Cardiac fibroblast (primary cell): ENCODE measurements at places on chromosomes 4 and X.
A peak's percentile ranks its signal among the peaks of the same experiment; 100 is the strongest.

DNA sequence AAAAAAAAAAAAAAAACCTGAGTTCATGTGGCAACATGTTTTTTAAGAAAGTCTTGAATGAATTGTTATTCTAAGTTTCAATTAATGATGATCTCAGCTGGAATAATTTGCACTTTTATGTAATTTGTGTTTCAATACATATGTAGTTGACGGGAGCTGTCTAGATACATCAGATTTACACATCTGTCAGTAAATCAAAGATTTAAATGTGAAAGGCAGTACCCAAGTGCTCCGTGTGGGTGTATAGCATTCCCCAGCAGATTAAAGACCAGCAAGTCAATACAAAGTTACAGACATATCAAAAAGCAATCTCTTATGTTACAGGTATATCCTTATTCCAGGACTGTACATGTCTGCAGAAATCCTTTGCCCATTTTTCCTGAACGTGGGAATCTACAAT is 35.2 kb downstream of the SYNPO2 start:
- no peak for DNase-seq

- no peak for DNase-seq
Observed at GRCh38 chrX:101407167-101407747, 468 bp downstream of the GLA start.

- DNase-seq, result no peak
Observed at GRCh38 chr4:138689187-138689586, 326.4 kb upstream of the NOCT start.

- DNase-seq, result no peak
Observed at GRCh38 chr4:73588613-73589012, 31.6 kb downstream of the RASSF6 start.

DNA sequence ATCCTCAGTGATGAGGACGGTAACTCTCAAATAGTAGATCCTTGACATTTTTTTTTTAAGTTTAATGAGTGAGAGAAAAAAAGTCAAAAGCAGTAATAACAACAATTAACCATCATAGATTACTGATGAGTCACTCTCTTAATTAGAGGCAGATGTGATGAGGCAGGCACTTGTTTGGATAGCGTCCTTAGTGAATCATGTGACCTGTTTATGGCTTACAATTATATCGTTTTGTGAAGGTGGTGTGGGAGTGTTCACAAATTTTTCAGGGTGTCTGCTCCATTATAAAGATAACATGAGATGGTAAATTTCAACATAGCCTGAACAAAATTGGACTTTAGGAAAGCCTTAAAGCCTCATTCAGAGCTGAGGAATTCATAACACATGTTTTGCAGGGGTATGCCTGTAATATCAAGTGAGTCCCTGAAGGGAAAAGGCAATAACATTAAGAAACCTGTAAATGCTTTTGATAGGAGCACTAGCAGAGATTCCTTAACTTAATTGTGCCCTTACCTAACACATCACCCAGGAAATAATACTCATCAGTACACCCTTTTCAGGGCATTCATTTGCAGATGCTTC is 51.9 kb upstream of the XIAP start:
- peak; percentile 15 for DNase-seq

- DNase-seq, result no peak
Observed at GRCh38 chr4:26870576-26871262, 10.1 kb downstream of the STIM2 start.

GRCh38 chr4:24778464-24779225 is 16.7 kb upstream of the SOD3 start:
- peak; percentile 99 for DNase-seq

DNA sequence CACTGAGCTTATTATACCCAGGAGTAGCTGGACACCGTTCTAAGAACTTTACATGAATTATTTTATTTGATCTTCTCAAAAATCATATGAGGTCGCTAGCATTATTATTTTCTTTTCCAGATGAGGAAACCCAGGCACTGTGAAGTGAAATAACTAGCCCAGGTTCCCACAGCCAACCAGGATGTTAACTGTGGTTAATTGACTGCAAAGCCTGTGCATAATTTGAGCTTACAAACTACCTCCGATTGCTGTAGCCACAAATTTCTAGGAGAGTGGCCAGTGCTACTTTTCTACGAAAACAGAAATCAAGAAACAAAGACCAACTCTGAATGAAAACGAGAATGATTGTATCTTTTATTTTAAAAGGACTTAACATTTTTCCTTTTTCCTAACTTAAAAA is 27.2 kb downstream of the SPRY1 start:
- DNase-seq, result no peak

DNA sequence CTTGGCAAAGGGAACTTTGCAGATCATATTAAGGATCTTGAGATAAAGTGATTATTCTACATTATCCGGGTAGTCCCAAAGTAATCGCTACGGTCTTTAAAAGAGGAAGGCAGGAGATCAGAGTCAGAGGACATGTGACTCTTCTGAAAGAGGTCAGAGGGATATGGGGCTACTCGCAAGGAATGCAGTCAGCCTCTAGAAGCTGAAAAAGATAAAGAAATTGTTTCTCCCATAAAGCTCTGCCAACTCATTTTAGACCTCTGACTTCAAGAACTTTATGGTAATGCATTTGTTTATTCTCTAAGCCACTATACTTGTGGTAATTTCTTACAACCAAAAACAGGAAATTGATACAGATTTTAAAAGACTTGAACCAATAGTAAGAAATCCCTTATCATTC is 48.6 kb downstream of the NPY5R start:
- peak; percentile 54 for DNase-seq

GRCh38 chrX:140525448-140525847 is 20.6 kb upstream of the SOX3 start:
- DNase-seq, result peak; percentile 19

- peak; percentile 73 for DNase-seq
Observed at GRCh38 chrX:34631479-34632220, 25.4 kb downstream of the TMEM47 start.

- DNase-seq, result no peak
Observed at GRCh38 chrX:49862093-49862492, 17.2 kb upstream of the USP27X start.

DNA sequence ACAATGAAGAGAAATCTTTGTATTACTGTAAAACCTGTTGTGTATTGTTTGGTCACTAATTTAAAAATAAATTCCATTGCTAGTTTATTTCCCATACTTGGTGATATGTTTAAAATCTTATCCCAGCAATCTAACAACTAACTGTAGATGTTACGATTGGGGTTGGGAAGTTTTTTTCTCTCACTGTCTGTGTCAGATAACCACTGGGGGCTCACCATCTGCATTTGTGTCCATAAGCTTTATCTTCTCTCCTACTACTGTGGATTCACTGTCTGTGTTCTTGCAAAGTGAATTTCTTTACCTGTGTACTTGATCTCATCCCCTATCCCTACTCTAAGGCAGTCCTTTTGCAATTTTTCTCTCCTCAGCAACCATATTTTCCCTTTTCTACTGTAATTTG is 81.3 kb downstream of the STIM2 start:
- no peak for DNase-seq

DNA sequence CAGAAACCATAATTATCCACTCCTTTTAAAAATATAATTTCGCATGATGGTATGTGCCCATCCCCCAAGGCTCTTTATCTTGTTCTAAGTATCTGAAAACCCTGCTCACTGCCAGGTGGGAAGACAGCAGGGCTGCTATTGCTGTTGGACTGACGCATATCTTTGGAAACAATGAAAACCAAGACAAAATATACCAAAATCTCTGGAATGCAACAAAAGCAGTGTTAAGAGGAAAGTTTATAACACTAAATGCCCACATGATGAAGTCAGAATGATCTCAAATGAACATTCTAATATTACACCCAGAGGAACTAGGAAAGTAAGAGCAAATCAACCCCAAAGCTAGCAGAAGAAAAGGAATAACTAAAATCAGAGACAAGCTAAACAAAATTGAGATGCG is 162.0 kb downstream of the FAM47B start:
- DNase-seq, result no peak

- DNase-seq, result peak; percentile 41
Observed at GRCh38 chr4:3112609-3113469, 38.4 kb downstream of the HTT start.

- DNase-seq, result no peak
Observed at GRCh38 chr4:55483315-55483714, 63.4 kb downstream of the CLOCK start.

- DNase-seq, result peak; percentile 31
Observed at GRCh38 chr4:87419578-87420249, 2.7 kb upstream of the NUDT9 start.

GRCh38 chr4:184972991-184973390 is 45.3 kb upstream of the HELT start:
- no peak for DNase-seq

DNA sequence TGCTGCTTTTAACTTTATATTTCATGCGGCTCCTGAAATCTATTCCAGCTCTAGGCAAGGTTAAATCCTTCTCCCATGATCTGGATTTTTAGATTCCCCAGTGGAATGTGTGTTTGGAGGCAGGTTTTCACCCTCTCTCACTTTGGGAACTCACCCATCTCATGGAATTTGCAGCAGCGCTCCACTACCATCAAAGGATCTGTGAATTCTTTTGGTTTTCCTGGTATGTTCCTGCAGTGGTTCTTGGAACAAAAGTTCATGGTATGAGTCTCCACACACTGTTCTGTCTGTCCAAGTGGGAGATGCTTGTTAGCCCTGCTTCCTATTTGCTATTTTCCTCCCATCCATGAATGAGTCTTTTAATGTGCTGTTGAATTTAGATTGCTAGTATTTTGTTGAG is 14.0 kb downstream of the APOOL start:
- DNase-seq, result no peak

DNA sequence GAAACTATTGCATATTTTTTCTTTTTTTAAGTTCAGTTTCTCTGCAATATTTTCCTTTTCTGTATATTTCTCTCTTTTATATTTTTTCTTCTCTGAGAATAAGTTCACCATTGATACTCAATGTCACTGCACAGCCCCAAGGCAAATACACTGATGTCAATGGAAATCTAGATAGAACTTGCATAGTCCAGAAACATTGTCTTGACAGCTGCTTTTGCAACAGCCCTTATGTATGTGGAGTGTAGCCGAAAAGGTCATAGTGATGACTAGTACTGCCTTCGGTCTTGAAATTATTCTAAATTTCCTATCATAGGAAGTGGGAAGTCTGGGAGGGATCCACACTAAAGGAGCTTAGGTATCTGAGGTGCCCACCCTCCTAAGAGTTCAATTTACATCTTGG is 150.0 kb downstream of the SPOCK3 start:
- no peak for DNase-seq

DNA sequence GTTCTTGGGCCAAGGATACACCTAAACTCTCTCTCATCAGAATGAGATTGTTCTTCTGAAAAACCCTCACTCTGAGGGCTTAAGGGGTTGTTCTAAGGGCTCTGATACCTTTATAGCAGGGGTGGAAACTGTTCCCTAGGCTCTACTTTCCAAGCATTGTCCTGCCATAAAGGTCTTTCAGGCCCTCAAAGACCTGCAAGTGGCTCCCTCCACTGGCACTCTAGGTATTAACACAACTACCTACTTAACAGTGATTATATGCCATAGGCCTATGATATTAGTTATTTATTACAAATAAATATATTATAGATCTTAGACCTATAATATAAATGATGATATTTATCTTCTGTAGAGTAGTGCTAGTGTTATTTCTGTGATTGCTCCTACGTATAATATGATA is 473.7 kb upstream of the RPS6KA3 start:
- no peak for DNase-seq

DNA sequence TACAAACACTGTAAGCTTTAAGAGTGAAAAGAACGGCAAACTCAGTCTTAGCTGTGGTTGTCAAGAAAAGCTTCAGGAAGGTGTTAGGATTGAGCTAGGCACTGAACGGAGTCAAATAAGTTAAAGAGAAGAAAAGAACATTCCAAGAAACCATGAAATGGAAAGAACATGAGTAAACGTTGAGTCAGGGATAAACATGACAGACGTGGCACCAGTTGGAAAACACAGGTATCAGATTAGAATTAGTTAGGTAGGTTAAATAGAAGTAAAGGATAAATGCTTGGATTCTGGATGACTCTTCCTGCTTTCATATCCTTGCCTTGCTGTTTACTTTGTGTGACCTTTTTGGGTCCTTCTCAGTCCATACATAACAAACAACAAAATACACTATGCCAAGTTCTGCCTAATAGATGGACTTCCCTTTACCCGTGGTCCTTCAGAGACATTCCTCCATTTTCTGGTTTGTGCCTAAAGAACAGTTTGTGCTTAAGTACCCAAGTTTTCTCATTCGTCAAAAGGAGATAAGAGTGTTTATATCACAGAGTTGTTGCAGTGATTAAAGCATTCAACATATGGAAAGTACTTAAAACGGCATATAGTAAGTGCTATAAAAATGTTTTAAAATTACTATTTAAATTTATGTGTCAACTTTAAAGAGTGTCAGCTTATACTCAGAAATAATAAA is 446.9 kb downstream of the TMA16 start:
- no peak for DNase-seq

DNA sequence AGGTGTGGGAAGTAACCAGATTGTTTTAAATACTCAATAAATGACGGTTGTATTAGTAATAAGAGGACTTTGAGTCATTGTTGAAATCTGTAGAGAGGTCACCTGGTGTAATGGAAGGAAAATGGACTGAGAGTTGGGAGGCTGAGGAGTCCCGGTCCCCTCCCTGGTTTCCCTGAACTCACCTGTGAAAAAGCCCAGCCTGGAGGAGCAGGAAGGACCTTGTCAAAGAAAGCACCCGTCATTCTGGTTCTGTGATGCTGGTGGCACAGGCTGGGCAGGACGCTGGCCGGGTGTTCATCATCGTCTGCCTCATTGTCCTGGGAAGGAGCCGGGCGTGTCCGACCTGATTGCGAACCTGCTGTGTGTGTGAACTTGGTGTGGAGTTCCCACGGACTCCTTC is 70.8 kb downstream of the SORCS2 start:
- no peak for DNase-seq

DNA sequence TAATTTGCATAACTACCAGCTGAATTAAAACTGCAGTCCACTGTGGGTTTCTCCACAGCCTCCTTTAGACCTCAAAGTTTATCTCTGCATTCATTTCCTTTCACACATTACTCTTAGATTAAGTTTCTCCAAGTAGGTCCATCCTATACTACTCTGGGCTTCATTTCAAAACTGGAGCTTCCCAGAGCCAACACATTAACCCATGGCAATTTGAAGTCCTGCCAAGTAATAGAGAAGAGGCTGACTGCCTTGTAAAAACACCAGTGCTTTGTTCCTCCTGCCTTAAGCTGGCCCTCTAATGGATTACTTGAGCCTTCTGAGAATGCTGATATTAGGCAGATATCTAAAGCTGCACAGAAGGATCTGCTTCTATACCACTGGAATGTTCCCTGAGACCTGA is 997.2 kb upstream of the SLIT2 start:
- DNase-seq, result peak; percentile 73

GRCh38 chr4:6674500-6675149 is 19.1 kb upstream of the S100P start:
- peak; percentile 31 for DNase-seq

GRCh38 chrX:10749113-10749512 is 128.7 kb upstream of the MID1 start:
- no peak for DNase-seq
